Cortex of kidney (tissue), 1 donor: ENCODE measurements at places on chromosomes 4 and X.

DNA sequence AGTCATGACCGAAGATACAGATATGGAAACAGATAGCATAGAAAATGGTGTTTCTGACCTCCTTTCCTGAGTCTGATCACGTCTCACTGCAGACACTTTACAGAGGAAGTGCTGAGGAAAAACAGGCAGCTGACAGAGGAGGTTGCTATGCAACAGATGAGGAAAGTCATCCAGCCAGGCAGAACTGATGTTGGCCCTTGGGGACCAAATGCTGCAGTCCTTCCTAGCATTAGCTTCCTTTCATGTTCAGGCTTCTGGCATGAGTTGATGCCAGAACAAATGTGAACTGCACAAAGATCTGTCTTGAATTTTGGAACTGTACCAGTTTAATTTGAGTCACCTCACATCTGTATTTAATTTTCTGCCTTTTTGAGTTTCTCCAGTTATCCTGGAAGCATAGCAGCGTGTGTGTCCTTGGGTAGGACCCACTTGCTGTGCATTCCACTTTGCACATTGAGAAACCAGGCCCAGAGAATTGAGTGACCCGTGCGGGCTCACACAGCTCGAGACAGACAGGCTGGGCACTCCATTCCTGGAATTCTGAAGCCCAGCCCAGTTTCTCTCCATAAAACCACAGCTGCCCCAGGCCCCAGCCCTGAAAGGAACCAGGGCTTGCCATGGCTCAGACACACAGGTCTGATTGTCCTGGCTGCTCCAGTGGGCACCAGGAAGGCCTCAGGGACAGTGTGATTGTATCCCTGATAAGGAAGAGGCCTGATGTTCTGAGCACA is 1.4 kb upstream of the MAGED1 start:
- no peak for DNase-seq

DNA sequence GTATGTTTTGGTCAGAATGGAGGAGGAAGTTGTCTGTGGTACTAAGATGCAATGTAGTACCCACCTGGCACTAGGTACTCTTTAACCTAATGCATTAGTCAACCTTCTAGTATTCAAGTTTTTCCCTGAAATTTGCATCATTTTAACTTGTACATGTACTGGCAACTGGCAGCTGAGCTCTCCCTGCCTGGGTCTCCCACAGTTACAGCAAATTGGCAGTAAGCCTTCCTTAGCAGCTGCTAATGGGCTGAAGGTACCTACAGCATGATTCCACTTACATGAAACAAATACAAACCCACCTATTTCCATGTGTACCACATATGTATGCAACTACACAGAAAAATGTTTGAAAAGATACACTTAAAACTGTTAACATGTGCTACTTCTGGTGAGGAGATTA is 8.1 kb upstream of the KLHL2 start:
- no peak for DNase-seq

- DNase-seq: no peak
Observed at GRCh38 chr4:80407246-80407645, 71.7 kb downstream of the CFAP299 start.

- no peak for DNase-seq
Observed at GRCh38 chr4:109243871-109244270, 58.6 kb downstream of the COL25A1 start.

GRCh38 chrX:115462406-115462805 is 98.6 kb upstream of the PLS3 start:
- no peak for DNase-seq

DNA sequence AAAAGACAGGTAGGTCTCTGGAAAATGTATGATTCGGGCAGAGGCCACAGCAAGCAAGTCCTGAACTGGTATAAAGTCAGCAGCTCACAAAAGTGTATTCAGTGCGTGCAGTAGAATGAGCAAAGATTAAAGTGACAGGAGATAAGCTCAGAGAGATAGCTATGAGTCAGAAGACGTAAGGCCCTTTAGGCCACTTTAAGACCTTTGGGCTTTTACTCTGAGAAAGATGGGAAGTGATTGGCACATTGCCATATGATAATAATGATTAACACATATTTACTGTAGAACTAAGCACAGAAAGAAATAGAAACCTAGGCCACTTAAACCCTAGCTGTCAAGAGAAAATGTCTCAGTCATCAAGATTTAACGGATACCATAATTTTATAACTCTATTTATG is 51.7 kb downstream of the TBCK start:
- no peak for DNase-seq

- no peak for DNase-seq
Observed at GRCh38 chr4:174314770-174315169, 31.1 kb downstream of the CEP44 start.

- DNase-seq: no peak
Observed at GRCh38 chrX:24332878-24333277, 19.0 kb upstream of the SUPT20HL2 start.

DNA sequence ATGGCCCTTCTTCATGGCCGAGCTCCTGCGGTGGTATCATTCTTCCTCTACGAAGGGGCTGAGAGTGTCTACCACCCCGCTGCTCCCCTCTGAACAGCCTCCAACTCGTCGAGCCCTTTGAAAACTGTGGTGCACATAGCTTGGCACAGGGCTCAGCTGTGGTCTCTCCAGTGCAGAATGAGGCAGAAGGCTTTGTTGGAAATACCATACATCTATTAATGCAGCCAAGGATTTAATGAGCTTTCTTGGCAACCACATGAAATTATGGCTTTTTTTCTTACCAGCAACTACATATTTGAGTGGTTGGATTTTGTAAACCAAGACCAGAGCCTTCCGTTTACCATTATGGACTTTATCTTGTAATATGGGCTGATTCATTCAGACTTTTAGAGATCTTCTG is 61.7 kb upstream of the CBR4 start:
- DNase-seq: no peak

- DNase-seq: no peak
Observed at GRCh38 chr4:96097040-96097607, 257.2 kb downstream of the PDHA2 start.

DNA sequence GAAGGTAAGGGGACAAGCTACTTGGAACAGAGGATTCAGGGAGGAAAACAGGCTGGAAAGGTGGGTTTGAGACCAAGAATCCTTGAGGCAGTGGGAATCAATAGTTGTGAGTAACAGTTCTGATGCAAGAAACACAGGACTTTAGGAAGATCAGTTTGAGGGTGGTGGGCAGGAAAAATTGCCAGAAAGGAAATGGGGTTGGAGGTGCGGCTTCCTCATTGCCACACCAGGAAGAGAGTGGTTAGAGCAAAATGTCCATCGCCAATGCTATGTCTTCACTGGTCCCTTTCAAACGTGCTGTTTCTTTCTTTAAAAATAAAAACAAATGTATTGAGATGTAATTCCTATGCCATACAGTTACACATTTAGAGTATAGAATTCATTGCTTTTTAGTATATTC is 57.1 kb upstream of the NOCT start:
- no peak for DNase-seq

DNA sequence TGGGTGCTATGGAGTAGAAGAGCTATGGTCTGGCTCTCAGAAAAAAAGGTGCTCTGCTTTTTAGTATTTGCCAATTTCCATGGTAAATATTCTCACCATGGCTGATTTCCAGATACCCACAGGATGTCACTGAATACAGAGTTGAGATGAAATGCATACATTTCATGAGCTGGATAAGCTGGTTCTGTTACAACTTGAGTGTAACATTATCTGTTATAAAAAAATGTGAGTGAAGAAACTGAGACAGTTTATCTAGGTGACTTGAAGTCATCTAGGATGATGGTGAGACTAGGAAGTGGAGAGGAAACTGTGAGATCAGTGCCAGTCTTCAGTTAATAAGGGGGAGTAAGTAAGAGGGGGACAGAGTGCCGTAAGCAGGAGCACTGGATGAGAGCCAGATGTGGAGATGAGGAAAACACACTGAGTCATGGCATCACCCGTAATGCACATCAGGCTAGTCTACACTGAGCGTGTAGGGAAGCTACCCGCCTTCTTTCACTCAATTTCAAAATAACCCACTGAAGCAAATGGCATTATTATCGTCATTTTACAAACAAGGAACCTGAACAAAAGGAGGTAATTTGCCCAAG is 5.0 kb downstream of the HPSE start:
- no peak for DNase-seq

DNA sequence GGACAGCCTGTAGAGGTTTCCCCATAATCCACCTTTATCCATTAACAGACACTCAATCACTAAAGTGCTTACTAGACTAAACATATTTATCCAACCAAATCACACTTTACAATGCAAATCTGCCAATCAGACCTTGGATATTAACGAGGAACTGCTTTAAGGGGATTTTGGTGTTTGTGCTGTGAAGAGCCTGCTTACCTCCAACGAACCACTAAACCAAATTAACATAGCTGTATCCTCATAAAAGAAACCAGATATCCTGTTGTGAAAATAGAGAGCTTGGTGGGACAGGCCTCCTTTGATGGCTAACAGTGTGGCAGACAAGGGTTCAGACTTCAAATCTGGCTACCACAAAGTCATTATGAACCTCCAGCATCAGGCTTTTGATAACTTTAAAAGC is 252.6 kb upstream of the HAND2 start:
- DNase-seq: no peak

DNA sequence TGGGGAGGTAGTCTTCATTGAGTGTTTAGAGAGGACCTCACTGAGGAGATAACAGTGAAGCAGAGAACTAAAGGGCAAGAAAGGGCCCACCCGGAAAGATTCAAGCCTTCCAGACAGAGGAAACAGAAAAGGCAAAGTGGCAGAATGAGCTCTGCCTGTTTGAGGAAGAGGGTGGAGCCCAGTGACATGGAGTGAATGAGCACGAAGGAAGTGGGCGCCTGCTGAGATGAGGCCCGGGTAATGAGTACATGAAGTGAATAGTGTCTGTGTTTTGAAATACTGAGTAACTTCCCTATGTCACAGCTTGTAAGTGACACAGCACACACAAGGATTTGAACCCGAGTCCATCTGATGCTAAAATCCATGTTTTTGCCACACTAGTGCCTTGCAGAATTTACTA is 32.5 kb upstream of the TLR2 start:
- no peak for DNase-seq

GRCh38 chrX:57156397-57157049 is 19.3 kb upstream of the SPIN2A start:
- DNase-seq: no peak

GRCh38 chrX:54452920-54453319 is 12.7 kb downstream of the TSR2 start:
- no peak for DNase-seq

GRCh38 chr4:30755346-30755745 is 35.2 kb downstream of the PCDH7 start:
- no peak for DNase-seq

GRCh38 chrX:39258331-39258730 is 457.1 kb downstream of the MID1IP1 start:
- no peak for DNase-seq

GRCh38 chr4:123300222-123301039 is 96.2 kb upstream of the SPRY1 start:
- DNase-seq: no peak

DNA sequence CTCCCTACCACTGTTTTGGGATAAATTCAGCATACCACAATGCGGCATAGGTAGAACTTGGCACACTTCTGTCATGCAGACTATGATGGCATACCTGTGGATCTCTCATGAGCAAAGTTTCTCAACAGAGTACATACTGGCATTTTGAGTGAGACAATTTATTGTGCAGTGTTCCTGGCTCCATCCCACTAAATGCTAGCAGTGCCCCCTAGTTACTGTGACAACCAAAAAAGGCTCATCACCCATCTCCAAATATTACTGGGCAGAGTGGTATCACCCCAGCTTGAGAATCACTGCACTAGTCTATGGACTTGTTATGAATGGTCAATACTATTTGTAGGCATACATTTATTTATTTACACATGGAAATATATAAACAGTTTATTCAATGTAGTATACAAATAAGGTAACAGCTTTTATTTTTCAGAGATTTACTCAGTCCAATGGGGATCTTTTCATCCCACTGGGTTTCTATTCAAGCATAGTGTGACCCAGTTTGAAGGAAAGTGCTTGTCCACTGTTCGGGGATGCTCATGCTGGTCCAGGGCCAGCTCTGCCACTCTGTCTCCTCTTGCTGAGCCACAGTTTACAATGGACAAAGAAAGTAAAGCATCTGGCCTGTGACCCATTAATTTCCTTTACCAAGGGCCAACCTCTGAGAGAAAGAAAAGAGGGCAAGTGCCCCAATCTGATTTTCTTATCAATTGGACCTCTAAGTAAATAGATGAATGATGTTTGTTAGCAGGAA is 81.0 kb upstream of the IL2 start:
- DNase-seq: no peak

GRCh38 chr4:151687021-151687640 is 73.7 kb downstream of the GATB start:
- DNase-seq: no peak

DNA sequence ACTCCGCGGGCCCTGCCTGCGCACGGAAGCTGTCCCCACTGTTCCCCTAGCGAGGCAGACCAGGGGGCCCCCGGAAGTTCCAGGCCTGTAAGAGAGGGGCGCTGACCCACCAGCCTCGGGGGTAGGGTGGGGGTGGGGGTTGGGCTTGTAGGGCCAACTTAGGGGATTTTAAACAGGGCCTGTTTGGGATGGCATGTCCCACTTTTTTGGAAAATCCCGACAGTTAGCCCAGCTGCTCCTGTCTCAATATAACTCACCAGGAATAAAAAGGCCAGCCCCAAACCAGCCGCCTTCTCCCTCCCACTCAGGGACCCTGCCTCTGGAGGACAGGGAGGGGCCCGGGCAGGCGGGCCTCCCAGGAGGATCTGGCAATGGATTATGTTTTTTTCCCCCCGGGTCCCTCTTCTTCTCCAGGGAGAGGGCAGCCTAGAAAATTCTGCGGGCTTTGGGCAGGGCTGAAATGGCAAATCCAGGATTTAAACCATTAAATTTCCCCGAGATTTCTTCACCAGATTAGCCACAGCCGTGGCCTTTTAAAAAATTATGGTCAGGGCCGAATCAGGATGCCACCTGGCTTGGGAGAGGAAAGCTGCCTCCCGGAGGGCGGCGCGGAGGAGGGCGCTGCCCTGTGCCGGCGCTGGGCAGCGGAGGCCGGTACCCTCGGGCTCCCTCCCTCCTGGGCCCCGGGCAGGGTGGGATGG is 957 bp downstream of the PPP2R2C start:
- no peak for DNase-seq

DNA sequence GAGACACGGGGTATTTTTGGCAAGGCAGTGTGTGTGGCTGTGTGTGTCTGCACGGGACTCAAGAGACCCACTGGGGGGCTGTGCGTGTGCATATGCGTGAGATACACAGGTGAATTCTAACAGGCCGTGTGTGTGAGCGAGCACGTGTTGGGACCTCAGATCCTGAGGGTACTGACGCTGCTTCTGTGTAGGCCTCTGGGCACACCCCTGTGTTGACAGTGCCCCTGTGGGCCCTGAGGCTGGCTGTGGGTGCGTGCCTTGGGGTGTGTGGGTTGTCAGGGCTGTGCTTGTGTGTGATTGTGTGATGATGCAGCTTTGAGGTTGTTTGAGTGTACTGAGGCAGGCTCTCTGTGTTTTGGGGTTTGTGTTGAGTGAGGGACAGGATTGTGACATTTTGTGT is 13.9 kb downstream of the FOXP3 start:
- DNase-seq: no peak

- no peak for DNase-seq
Observed at GRCh38 chrX:110383414-110383813, 24.8 kb downstream of the RTL9 start.
